ENCODE measurements at places on chromosomes 3 and 15.

DNA sequence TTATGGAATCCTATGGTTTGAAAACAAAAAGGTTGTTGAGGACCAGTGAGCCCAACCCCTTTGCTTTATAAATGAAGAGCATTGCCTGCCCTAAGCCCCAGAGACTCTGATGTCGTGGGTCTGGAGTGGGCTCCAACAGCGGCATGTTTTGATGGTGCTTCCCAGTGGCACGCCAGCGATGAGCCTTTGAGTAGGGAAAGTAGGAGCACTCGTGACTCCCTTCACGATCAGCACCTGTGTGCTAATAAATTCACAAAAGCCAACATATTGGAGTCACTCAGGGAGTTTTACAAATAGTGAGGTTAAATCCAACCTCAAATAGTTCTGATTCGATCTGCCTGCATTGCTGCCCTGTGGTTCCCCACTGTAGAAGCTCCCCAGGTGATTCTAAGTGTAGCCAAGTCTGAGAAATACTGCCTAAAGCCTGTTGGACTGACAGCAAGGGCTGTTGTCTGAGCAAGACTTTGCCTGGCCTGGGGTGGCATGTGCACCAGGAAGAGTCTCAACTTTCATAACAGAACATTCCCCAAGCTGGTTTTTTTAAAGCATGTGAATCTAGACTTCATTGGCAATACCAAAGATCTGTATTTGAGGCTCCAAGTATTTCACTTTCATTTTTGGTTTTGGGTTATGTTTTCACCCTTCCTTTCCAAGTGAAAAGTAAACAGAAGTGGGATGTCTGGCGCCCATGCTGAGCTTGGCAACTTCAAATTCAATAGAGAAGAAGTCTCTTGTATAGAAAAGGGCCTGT lies 9.9 kb downstream of the CCR5 start:
- DNase-seq: no peak

GRCh38 chr3:141849056-141849815 lies 27.2 kb upstream of the ATP1B3 start:
- no peak for DNase-seq

DNA sequence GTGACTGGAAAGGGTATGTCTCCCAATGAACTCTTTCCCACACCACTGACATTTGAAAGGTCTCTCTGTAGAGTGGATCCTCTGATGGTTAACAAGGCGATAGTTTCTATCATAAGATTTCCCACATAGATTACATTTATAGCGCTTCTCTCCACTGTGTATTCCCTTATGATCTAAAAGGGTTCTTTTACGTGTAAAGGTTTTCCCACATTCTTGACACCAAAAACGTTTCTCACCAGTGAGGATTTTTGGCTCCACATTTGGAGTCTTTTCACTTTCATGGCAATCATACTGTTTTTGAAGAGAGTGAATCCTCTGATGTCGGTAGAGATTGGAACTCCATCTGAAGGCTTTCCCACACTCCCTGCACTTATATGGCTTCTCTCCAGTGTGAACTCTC lies 30.5 kb downstream of the ZNF445 start:
- no peak for DNase-seq

DNA sequence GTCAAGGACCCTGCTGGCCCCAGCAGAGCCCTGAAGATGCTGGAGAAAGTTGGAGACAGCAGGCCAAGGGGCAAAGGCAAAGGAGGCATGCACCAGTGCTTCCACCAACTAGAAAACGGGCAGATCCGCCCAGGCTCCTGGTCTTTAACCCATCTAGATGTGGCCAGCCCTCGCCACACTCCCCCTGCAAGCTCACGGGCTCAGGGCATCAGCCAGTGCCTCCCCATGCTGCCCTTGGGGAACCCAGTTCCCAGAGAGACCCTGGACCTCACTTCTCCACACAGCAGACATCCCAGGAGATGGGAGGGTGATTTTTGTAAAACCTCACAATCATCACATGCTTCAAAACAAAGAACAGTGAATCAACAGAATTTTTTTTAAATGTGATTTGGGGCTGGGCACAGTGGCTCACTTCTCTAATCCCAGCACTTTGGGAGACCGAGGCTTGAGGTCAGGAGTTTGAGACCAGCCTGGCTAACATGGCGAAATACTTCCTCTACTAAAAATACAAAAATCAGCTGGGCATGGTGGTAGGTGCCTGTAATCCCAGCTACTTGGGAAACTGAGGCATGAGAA lies 24.5 kb downstream of the CYFIP1 start:
- DNase-seq: no peak

GRCh38 chr3:97076673-97077072 lies 262.3 kb downstream of the EPHA6 start:
- no peak for DNase-seq

- DNase-seq: no peak
Observed at GRCh38 chr3:169354774-169355501, 308.6 kb downstream of the MECOM start.

DNA sequence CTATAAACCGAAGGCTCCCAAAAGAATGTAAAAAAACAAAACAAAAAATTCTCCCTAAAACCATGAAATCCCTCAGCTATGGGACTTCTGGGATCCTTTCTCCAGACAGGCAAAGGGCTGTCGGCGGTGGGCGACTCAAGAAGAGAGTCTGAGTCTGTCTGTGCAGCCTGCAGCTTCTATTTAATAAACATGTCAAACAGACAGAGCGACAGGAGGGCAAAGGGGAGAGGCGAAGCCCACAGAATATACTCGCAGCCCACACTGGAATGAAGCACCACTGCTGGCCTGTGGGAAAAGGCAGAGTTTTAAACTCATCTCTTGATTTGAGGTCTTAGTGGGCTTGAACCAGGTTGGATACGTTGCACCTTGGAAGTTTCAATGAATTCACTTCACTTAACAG lies 40.2 kb downstream of the ISL2 start:
- no peak for DNase-seq

GRCh38 chr3:52930748-52931147 lies 33.4 kb upstream of the STIMATE start:
- DNase-seq: no peak
